ENCODE measurements at places on chromosomes 5 and 9.

DNA sequence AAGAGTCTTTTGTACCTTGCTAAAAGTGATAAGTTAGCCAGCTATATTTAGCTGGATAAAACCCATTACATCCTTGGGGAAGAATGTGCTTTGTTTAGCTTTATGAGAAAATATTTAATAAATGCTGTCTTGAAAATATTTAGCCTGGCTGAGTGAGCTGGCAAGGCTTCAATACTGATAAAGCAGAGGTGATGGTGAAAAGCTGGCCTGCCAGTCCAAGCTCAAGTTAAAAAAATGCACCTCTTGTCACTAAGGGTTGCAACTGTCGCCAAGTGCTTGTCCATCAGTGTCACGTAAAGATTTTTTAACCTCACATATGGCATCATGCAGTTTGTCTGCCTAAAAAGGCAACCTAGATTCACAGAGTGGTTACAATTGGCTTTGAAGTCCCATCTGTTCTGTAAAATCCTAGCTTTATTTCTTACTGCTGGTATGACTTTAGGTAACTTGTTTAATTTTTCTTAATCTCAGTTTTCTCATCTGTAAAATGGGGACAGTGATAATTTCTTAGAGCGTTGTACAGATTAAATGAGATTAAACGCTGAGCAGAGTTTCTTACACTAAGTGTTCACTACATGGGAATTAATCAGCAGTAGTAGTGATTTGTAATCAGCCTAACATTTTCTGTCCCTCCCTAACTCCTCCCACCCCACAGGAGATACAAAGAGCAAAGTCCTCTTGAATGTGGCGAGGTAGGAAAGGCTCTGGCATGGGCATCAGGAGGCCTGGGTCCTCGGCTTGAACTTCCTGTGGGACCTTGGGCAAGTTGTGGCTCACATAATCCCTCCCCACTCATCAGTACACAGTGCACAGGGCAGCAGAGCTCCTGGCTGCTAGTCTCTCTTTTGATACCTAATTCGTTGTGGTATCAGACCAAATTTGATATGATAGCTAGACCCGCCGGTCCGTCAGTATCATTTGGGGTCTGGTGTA, 48.7 kb downstream of the PIK3R1 start:
- no peak for DNase-seq

DNA sequence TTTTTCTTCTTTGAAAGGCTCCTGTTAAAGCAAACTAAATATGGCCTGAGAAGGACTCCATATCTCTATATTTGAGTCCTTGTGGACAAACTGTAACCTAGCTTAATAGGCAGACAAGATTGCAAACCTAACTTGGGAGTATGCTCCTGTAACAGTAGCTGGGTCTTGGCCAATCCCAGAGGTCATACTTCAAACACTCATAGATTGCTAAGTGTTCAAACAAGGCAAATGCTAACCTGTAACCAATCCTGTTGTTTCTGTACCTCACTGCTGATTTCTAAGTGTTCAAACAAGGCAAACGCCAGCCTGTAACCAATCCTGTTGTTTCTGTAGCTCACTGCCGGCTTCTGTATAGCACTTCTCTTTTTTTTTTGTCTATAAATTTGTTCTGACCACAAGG, 50.6 kb upstream of the CLK4 start:
- no peak for DNase-seq

- DNase-seq, result no peak
Observed at GRCh38 chr9:83266331-83266665, 203.4 kb upstream of the RASEF start.

DNA sequence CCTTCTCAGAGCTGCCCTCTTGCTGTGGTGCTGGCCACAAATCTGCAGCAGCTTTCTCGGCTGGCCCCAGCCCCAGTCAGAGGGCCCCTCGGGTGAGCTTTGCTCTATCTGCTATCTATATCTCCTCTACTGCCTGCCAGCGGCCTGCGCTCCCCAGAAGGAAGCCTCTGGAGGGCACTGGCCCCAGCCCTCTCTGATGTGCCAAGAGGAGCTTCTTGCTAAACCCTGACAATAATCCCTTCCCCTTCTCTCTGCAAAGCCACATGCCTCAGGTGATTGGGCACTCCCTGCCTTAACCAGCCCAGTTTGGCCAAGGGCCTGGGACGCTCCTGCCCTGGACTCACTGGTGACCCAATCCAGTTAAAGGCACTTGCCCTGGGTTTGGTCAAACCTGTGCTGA, 42.7 kb downstream of the CAMK2A start:
- DNase-seq, result no peak

DNA sequence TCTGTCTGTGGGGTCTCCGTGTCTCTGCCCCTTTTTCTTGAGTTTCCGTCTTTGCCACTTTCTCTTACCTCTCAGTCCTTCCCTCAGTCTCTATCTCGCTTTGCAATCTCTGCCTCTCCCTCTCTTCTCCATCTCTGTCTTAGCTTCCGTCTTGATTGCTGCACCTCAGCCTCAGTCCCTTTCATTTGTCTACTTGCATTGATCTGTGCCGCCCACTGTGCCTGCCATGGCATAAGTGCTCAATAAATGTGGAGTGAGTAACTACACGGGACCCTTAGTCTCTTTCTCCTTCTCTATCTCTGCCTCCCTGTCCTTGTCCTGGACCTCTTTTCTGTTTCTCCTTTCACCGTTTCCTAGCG, 6.6 kb downstream of the PCDHGC5 start:
- no peak for DNase-seq

DNA sequence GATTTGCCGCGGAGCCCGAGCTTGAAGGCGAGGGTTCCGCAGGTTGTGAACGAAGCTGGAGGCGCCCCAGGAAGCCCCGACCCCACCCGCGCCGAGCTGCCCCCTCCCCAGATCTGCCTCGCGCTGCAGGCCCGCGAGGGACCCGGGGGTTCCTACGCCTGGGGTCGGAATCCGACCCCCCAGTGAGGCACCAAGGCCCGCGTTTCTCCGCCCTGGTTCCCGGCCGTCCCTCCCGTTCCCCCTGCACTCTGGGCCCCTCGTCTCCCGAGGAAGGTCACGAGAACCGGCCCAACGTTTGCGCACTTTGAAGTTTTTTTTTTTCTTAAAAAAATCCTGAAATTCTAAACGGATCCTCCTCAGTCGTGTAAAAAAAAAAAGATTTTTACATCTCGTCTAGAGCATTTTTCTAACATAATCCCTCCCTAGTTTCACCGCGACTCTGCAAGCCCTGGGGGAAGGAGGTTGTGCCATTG, 880 bp upstream of the GFPT2 start:
- DNase-seq, result no peak

GRCh38 chr5:176180781-176181180, 57.4 kb upstream of the SIMC1 start:
- DNase-seq, result no peak

DNA sequence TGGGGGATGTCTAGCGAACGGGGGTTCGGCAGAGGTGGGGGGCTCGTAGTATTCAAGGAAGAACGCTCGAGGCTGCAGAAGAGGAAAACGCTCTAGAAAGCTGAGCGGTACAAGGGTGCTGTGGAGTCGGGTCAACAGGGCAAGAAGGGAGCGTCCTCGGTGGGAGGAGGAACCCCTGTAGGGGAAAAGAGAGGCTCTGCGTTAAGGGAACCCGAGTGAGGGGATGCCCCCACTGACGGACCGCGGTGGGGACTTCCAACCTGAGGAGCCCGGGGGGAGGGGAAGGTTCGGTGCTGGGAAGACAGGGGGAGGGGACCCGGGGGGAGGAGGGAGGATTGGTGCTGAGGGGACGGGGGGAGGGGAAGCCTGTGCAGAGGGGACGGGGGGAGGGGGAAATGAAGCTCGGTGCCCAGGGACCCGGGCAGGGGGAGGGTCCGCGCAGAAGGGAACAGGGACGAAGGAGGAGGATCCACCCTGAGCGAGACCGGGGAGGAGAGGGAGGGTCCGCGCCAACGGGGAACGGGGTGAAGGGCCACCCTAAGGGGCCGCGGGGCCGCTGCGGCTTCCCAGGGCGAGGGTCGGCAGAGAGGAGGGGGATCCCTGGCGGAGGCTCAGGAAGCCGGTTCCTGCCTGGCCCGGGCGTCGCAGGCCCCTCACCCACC, 621 bp downstream of the NR6A1 start:
- no peak for DNase-seq

- no peak for DNase-seq
Observed at GRCh38 chr9:124442379-124442778, 7.9 kb upstream of the ADGRD2 start.

DNA sequence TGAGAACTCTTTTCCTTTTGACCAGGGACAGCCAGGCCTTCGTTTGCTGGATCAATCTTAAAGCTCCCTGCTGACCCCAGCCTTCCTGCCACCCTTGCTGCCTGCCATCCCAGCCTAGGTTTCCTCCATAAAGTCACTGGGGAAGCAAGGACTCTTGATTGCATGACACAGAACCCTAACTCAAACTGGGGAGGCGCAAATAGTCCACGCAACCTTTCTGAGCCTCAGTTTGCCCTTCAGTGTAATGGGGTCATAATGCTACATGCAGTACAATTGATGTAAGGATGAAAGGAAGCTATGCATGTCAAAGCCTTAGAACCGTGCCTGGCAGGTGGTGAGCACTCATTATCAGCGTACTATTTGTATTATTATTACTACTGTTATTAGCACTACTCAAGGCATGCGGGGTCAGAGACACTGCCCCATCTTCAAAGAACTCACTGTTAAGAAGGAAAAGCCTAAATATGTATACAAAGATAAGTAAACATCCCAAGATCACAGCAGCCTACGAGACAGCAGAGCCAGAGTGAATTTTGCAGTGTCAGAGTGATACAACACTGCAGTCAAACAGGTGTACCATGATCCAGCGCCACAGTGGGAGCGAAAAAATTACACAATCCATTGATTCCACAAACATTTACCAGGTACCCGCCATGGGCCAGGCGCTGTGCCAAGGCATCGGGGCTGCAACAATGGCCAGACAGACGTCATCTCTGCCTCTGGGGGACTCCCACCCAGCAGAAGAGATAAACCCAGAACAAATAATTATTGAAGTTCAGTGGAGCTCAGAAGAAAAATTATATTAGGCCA, 16.9 kb upstream of the CPLX2 start:
- DNase-seq, result no peak

DNA sequence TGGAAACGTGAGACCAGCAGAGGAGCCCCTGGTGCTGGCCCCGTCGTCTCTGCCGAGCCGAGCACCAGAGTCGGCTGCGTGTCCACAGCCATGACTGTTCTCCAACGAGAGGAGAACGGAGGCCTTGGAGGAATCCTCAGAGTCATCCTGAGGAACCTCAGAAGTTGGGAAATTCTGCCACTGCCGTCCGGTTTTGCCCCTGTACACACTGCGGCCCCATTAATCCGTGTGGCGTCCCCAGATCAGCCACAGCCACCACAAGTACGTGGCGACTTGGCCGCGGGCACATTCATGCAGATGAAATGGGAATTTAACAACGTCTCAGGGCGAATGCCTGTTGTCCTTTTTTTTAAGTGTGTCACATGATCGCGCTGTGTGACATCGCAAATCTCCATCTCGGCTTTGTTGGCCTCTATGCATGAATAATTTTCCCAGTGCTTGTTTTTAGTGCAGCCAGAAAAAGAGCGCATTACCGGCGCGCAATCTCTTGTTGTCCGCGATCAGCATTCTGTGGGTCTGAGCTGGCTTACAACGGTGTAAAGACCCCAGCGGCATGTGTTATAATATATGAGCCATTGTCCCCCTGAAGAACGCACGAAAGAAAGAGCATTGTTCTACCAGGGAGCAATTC, 323.0 kb upstream of the IRX4 start:
- no peak for DNase-seq
